Upper lobe of left lung (tissue), 6 donors: ENCODE measurements at places on chromosomes 1 and 21. TPM values are rescaled to one million over a fixed set of nuclear protein-coding genes. Genes with fewer than 3 reads are reported as not detected.

- no peaks in the 10 kb centered on the region for H3K27me3 ChIP-seq
- DNase-seq: no peak
- H3K4me3 ChIP-seq: no peak overlapping the region
- no peak overlapping the region for H3K27ac ChIP-seq
- H3K4me1 ChIP-seq: peaks cover 6% of the 10 kb centered on the region
Observed at GRCh38 chr1:173421286-173421685, 55.8 kb upstream of the PRDX6 start.

- no peaks in the 10 kb centered on the region for H3K36me3 ChIP-seq
- H3K4me3 ChIP-seq: no peak overlapping the region
- DNase-seq: no peak
Observed at GRCh38 chr1:157235307-157235706, 97.1 kb upstream of the ETV3 start.

DNA sequence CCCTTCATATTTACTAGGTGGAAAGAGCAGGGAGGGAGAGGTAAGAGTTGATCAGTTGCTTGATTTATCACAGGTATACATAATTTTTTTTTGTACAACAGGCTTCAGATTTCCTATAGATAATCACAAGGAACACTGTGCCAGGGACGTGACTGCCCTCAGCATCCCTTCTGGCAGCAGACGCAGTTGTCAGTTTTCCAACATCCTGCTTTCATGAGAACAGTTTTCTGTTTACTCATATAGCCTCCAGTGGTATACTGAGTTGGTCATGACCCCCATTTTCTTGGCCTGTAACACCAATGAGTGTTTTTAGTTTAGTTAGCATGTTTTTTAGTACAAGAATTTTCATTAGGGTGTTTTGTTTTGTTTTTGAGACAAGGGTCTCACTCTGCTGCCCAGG is 37.9 kb upstream of the PTPRF start:
- H3K36me3 ChIP-seq: no peaks in the 10 kb centered on the region
- H3K27ac ChIP-seq: no peak overlapping the region
- DNase-seq: no peak
- no peaks in the 10 kb centered on the region for H3K27me3 ChIP-seq
- no peak overlapping the region for H3K4me3 ChIP-seq

GRCh38 chr1:18803851-18804250 is 55.6 kb downstream of the TAS1R2 start:
- H3K27ac ChIP-seq: no peak overlapping the region
- H3K36me3 ChIP-seq: no peaks in the 10 kb centered on the region
- peak; percentile 44 for DNase-seq
- H3K4me3 ChIP-seq: no peak overlapping the region
- no peaks in the 10 kb centered on the region for H3K4me1 ChIP-seq

DNA sequence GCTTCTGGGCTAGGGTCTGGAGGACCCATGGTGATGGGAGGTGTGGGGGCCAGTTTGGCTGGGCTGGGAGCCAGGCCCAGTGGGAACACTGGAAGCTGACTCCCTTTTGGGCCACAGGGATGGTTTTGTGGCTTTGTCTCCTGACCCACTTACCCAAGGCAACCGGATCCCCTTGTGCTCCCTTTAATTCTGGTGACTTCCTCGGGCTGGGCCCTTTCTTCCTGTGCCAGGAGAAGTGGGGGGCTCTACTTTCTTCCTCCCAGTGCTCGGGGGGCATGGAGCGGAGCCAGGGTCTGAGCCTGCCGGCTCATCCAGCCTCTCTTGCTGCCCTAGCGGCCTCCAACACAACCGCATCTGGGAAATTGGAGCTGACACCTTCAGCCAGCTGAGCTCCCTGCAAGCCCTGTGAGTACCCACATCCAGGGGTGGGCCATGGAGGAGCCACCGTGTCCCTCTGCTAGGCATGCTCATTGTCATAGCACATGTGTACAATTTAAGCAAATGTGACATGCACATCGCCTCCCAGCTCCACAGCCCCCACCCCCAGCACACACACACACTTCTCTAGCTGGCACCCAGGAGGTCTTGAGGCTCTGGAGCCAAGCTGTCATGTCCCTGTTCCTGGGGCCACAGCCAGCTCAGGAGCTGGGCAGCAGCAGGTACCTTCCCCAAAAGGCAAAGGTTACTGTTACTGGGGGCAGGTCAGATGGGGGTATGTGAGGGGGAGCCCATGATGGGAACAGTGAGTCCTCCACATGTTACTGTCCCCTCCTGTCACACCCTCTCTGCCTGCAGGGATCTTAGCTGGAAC is 35.0 kb downstream of the UBE2T start:
- peaks cover under 1% of the 10 kb centered on the region for H3K4me1 ChIP-seq
- H3K4me3 ChIP-seq: no peak overlapping the region
- no peaks in the 10 kb centered on the region for H3K36me3 ChIP-seq
- no peak overlapping the region for H3K27ac ChIP-seq
- no peaks in the 10 kb centered on the region for H3K27me3 ChIP-seq

Gene TRIM67
- total RNA-seq: not detected

- no peak overlapping the region for H3K27ac ChIP-seq
- peak; percentile 69 for DNase-seq
- peaks cover 34% of the 10 kb centered on the region for H3K4me1 ChIP-seq
- no peaks in the 10 kb centered on the region for H3K36me3 ChIP-seq
Observed at GRCh38 chr1:182175361-182175931, 113.9 kb upstream of the ZNF648 start.
